Activated CD4-positive, alpha-beta T cell treated with anti-CD3 and anti-CD28 coated beads, Interleukin-2, amount 50 U/mL, for 1 hour (primary cell): ENCODE measurements at places on chromosomes 7 and 10.

DNA sequence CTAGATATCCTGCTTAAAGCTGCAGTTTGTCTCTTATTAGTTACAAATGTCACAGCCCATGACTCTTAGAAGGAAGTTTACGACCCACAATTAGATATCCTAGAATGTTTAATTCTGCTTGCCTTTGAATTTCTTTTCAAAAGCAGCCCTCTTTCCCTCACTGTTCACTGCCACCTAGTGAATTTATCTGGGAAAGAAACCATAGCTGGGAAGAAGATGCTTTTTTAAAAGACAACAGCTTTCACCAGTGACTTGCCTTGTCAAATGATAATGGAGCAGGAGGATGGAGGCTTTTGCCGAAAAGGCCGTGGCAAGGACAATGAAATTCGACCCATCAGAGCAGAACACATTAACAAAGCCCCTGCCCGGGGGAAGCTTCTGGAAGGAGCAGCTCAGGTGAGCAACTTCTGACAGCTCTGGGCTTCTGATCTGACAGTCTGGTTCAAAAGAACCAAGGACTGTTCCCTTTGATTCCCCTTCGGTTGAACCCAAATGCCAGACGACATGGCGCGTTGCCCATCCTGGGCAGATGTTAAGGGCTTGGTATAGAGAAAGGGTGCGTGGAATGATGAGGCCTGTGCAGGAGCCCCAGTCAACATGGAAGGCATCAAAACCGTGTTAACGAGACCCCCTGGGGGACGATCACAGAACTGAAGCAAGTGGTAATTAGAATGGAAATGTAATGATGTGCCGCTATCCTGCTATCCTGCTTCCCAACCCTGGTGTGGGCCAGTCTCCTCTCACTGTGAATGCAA lies 236.8 kb downstream of the FRMD4A start:
- DNase-seq, result no peak

DNA sequence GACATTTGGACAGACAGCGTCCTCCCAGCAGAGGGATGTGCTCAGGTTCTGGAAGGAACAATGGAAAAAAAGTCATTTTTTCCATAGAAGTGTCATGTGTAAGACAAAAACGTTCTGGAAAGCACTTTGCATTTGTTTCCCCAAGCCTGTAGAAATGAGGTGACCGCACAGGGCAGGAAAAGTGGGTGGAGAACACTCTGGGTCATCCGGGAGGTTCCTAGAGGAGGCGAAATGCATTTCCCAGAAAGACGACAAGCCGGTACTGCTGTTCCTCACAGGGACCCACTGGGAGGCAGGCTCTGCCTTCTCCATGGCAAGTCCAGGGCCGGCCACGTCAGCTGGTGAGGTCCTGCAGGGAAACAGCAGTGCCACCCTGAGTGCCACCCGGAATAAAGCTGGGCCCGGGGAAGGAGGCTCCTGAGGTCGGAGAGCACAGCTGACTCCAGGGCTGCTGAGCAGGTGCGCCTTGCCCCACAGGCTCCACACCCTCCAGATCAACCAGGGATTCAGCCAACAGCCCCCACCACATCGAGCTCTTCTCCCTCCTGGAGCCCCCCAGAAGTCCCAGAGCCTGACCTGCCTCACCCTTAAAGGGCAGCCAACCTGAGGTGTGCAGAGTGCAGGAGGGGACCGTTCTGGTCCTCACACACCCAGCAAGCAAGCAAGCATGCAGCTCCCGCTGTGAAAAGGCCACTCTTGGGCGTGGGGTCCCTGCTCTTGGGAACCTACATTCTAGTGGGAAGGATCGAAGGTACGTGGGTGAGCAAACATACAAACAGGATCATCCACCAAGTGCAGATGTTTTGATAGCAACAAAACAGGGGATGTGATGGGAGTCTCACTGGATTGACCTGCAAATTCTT lies 28.8 kb upstream of the INPP5A start:
- DNase-seq, result no peak

- no peak for DNase-seq
Observed at GRCh38 chr7:157418204-157419034, 81.6 kb downstream of the DNAJB6 start.

- DNase-seq, result no peak
Observed at GRCh38 chr10:86960003-86960862, 1.8 kb downstream of the SNCG start.

DNA sequence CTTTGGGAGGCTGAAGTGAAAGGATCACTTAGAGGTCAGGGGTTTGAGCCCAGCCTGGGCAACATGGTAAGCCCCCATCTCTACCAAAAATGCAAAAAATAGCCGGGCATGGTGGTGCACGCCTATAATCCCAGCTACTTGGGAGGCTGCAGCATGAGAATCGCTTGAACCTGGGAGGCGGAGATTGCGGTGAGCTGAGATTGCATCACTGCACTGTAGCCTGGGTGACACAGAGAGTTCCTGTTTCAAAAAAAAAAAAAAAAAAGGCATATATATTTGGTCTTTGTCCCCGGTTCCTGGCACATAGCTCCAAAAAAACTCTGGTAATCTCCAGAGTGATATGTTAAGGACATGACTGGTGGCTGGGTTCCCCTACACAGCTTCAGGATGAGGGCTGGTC lies 147.3 kb downstream of the SEC23IP start:
- DNase-seq, result no peak

DNA sequence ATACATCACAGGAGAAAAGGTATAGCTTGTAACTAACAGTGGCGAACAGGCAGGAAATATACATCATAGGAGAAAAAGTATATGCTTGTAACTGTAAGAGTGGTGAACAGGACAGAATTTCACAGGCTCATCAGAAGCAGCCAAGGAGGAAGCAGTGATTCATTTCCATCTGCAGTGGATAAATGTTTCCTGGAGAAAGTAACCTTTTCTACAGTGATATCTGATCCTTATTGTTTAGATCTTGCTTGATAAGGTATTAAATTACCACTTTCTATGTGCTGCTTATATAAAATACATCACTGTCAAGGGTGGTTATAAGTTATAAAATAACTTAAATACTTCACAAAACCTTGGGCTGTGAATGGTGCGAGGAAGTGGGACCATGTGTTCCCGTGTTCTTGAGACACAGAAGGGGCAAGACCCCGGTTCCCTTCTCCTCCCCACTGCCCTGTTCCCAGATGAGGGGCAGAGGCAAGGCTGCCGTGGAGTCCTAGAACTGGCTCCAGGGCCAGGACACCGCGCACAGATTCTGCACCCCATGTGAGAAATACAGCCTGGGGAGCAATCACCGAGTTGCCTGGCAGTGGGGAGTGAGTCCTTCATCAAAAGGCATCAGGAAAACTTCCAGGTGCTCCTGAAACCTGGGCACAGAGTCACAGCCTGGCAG lies 135.2 kb downstream of the DIP2C start:
- no peak for DNase-seq

DNA sequence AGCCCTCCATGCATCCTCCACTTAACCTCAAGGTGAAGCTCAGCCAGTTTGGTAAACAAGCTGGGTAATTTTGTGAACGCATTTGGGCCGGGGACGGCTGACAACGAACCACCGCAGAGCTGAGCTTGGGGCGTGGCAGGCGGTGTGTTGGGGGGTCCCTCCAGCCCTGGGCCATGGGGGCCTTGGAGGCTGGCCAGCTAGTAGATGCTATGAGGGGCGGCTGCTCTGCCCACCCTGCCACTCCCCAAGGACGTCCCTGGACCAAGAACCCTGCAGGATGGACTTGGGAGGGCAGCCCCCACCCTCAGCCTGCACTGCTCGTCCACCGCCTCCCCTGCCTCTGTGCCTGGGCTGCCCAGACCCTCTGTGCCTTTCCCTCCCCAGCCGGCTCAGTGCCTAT lies 12.0 kb upstream of the SCART1 start:
- DNase-seq, result no peak

DNA sequence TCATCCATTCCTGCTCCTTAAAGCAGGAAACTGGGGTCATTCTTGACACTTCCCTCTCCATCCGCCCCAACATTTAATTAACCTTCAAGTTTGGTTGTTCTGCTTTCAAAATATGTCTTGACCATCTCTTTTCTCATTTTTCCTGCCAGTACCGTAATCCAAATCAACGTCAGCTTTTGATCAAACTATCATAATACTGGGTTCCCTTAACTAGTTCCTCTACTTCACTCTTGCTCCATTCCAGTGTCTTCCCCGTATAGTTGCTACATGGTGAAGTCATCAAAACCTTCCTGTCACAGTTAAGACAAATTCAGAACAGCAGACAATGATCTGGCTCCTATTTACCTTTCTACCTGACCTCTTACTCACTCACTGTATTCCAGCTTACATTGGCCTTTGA lies 6.6 kb upstream of the KLF14 start:
- no peak for DNase-seq

GRCh38 chr7:149367418-149368180 lies 93.3 kb downstream of the ZNF777 start:
- no peak for DNase-seq

DNA sequence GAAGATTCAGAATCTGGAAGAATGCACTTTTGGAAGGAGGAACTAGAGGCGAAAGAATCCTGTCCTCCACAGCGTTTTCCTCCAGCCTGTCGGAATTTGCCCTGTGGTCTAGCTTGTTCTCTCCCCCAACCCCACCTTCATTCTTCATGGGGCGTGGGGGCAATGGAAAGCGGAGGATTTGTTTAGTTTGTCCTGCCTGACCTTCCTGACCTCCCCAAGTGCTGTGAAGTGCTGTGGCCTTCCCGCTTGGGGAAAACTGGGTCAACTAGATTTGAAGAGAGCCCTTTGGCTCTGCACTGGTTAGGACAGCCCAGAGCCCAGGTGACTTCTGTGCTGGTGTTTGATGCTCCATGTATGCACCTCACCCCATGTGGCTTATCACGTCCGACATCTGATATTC lies 49.1 kb downstream of the GATA3 start:
- DNase-seq, result no peak

DNA sequence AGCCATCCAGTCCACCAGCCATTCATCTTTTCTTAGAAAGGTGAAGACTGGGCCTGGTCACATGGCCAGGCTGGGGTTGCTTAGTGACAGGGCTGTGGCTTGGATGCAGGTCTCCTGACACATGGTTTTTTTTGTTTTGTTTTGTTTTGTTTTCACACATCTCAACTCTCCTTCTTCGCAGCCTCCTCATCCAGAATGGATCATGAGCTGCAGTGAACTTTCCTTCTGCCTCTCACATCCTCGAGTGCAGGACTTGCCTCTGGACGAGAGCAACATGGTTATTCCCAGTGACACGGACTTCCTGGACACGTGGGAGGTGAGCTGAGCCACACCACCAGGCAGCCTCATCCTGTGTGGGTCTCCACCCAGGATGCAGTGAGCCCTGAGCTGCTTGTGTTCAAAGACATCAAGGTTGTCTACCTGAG lies 9.5 kb downstream of the AKR1E2 start:
- no peak for DNase-seq

GRCh38 chr10:49622426-49623425 lies 8.9 kb downstream of the CHAT start:
- DNase-seq, result no peak

DNA sequence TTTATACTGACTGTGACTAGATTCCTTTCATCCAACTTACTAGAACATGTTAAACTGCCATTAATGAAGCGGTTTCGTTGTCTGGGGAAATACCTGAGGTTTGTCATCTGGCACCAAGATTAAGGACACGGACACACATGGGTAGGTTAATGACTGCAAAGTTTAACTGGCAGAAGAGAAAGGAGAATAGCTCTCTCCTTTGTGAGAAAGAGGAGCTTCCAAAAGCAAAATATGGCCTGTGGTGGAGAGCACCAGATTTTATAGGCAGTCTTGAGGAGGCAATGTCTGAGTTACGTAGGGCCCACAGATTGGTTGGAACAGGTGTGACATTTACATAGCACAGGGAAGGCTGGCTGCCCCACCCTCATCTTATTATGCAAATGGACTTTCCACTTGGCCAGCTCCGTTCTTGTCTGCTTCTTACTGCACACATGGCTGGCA lies 1193.0 kb upstream of the CELF2 start:
- DNase-seq, result no peak

- DNase-seq, result no peak
Observed at GRCh38 chr7:139758388-139758787, 19.4 kb downstream of the HIPK2 start.

DNA sequence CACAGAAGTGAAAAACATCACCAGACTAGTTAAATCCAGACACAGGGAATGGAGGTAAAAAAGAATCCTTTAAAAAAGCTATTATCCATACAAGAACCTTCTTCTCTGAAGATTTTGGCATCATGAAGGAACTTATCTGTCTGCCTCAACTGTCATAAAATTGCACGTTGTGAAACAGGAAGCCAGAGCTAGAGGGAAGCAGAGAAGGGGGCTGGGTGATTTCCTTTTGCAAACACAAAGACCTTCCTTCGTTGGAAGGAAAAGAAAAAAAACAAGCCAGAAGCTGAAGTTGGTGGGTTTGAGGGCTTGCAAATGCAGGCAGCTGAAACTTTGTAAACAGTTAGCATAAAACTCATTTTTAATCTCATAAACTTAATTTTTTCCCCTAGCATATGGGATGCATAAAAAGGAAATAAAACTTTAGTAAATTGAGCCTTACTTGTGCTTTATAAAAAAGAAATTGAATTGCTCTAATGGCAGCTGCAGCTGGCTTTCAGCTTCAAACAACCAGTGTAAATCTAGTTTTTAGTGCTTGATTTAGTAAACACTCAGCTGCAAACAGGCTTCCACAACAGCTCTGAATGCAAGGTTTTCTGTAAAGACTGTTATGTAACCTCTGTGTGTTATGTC lies 101.6 kb downstream of the OTUD1 start:
- DNase-seq, result no peak

GRCh38 chr7:92246360-92247101 lies 757 bp downstream of the ANKIB1 start:
- peak; percentile 10 for DNase-seq

DNA sequence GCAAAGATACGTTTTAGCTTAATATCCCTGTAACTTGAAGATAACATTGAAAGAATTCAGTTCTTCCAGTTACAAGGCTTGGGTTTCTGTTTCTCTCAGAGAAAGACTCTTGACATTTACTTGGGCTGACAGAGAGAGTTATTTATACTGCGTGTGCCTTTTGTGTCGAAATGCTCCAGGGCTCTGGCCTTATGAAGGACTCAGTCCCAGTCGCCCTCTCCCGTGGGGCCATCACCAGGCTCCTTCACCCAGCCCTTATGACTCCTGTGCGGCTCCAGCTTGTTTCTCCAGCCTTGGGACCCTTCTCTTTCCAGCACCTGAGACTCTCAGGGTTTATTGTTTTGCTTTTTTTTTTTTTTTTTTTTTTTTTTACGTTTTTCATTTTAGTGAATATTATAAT lies 242.3 kb upstream of the DKK1 start:
- no peak for DNase-seq

DNA sequence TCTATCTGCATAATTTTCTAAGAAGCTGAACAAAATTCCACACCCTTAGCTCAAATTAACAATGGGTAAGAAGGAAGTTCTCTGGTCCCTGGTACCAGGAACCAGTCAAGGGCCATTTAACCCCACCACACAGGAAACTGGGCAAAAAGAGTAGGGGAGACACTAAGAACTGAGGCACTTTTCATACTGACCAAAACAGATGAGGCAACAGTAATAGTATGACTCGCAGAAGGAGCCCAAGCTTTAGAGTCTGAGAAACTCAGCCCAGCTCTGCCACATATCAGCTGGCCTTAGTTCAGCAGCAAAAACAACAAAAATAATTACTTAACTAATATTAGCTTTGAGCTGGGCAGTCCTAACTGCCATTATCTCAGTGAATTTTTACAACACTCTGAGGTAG lies 221.2 kb downstream of the FAM107B start:
- no peak for DNase-seq

- DNase-seq, result no peak
Observed at GRCh38 chr7:108813251-108814014, 243.8 kb downstream of the DNAJB9 start.
